ENCODE measurements at places on chromosomes 11 and 22.

- no peak for DNase-seq
Measured at GRCh38 chr11:1130276-1131032, 27.3 kb upstream of the MUC5AC start.

GRCh38 chr11:114821621-114822412 is 143.5 kb downstream of the NXPE2 start:
- no peak for DNase-seq

GRCh38 chr11:83105168-83105567 is 33.5 kb upstream of the RAB30 start:
- DNase-seq: no peak

GRCh38 chr11:86736291-86737143 is 63.8 kb upstream of the PRSS23 start:
- DNase-seq: no peak

GRCh38 chr11:13465909-13466371 is 2.9 kb upstream of the BTBD10 start:
- DNase-seq: no peak

- no peak for DNase-seq
Measured at GRCh38 chr22:47201186-47201995, 438.9 kb downstream of the TBC1D22A start.

- DNase-seq: no peak
Measured at GRCh38 chr11:121323046-121323607, 30.6 kb downstream of the SC5D start.

- peak; percentile 24 for DNase-seq
Measured at GRCh38 chr22:32796865-32797573, 4.5 kb upstream of the TIMP3 start.

DNA sequence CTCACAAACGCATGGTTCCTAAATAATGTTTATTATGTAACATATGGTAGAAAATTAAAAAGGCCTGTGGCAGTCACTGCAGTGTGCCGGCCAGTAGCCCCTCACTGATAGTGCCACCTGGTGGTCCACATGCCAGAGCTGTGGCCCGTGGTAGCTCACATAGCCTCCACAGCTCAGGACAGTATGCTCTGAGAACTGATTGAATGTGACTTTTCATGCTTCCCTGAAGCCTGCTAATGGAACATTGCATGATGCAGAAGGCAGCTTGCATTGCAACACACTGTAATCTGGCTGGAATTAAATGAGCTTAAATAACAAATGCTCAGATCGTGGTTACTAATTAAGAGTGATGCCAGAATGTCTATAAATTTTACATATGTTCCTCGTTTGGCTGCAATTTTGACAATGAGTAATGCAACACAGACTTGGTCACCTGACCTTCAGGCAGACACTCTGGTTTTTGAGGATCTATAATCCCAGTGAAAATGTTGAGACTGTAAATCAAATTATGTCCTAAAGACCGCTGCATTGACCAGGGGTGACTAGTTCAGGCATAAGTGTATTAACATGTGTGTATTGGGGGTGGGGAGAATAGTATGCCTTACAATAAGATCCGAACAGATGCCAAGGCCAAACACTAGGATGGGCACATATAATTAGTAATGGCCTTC is 566.4 kb downstream of the METTL15 start:
- no peak for DNase-seq

- no peak for DNase-seq
Measured at GRCh38 chr11:103948187-103948763, 88.2 kb upstream of the DDI1 start.

GRCh38 chr11:110026858-110027626 is 66.2 kb upstream of the ZC3H12C start:
- no peak for DNase-seq

GRCh38 chr11:119403021-119403420 is 20.0 kb downstream of the THY1 start:
- no peak for DNase-seq

GRCh38 chr11:128582496-128583366 is 4.6 kb downstream of the ETS1 start:
- DNase-seq: no peak

GRCh38 chr11:130691581-130691980 is 224.7 kb downstream of the SNX19 start:
- no peak for DNase-seq

DNA sequence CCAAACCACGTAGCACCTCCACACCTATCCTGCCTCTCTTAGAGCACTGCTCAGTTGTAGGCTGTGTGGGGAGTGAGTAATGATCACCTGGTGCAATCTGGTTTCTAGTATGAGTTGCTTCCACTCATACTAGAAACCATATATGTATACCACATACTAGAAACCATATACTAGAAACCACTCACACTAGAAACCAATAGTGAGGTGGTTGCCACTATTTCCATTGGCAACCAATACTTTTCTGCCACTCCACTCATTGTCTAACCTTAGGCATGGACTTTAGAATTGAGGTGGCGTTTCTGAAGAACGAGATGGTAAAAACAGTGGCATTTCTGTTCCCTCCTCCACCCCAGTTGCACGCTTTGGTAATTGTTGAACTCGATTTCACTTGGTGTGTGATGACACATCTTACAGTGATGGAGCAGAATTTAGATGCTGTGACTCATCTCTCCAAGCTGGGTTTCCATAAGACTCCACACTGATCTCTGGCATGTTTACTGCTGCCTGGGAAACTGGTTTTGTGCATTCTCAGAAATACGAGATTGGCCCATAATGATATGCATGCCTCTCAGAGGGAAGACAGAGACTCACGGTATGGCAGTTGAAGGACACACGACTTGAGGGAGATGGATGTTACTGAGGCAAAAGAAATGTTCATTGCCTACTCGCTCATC is 82.9 kb downstream of the KIRREL3 start:
- DNase-seq: no peak

- DNase-seq: no peak
Measured at GRCh38 chr11:110838808-110839207, 126.6 kb upstream of the ARHGAP20 start.

DNA sequence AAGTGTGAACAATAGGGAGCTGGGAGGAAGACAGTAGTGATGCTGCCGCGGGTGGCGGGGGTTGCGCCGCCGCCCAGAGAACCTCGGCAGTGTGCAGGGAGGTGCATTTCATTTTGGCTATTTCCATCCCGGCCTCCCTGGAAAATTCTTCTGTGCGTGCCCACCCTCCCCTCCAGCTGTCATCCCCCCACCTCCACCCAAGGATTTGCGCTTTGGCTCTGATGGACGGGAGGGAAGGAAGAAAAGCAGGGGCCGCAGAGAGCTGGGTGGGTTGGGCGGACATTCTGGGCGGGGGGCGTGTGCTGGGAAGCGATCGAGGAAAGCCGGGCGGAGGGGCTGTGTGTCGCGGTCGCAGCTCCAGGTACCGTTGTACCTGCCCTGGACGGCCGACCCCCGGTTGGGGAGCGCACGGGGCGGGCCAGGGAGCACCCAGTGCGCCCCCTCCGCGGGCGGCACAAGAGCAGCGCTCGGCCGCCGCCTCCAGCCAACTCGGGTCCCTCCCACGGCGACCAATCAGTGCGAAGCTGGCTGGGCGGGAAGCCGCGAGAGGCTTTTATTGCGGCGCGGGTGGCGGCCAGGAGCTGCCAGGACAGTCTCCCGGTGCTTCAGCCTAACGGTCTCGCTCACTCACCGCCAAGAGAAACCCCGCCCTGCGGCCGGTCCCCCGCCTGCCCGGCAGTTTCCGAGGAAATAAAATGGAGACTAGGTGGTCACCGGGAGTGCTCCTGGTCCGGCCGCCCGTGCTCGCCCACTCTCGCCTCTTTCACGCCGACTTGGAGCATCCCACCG is 1.6 kb downstream of the NCAM1 start:
- no peak for DNase-seq

DNA sequence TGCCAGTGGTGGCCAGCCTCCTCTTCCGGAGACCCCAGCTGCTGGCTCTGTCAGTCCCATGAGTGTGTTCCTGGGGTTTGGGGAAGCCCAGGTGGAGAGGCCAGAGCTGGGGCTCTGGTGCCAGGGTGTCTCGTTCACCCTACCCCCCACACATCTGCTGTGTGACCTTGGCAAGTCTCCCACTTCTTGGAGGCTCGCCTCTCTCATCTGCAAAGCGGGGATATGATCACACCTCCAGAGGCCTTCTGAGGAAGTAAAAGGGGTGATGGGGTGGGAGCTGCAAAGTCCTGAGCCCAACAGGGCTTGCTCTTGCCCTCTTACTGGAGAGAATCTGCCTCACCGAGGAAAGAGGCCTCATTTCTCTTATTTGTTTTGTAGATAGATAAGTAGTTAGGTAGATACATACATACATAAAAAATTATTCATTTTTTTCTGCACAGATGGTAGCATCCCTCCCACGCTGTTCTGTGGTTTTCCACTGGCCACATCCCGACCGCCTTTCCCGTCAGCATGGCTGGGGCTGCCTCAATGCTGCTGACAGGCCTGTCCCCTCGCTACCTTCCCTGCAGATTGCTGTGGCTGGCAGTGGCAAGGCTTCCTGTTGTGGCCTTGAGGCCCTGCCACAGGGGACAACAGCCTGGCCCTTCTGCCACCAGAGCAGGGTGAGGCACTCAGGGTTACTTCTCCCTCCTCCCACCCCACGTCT is 23.9 kb downstream of the MYO7A start:
- peak; percentile 46 for DNase-seq

GRCh38 chr11:111633248-111633647 is 31.0 kb downstream of the SIK2 start:
- no peak for DNase-seq

DNA sequence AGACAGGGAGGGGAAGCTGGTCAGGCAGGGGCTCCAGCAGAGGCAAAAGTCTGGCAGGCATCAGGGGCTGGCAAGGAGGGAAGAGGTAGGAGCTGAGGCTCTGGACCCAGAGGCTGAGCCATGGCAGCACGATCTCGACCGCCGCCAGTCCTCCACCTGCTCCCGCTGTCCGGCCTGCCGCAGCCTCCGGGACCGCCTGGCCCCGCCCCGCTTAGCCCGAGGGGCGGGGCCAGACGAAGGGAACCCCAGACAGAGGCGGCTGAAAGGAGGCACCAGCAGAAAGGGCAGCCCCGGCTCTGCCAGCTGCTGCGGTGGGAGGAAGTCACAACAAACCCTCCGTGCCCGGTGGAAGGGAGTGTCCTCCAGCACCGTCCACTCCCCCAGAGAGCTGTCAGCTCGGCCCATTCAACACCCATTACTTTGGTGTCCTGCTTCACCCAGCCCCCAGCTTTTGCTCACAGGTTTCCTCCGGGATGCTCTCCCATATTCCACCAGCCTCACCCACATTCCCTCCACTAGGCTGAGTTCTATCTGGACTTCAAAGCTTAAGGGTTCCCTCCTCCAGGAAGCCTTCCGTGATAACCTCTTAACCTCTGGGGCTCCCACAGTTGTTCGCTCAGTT is at the start of gene MFNG:
Gene MFNG, minus strand, starts transcription at position 161 of the 622 bp plus-strand sequence. CDS start 207 bp downstream, outside the sequence.
- DNase-seq: peak; percentile 89

GRCh38 chr22:44365832-44366231 is 53.1 kb upstream of the SHISAL1 start:
- no peak for DNase-seq

- DNase-seq: no peak
Measured at GRCh38 chr11:95584180-95584579, 205.4 kb downstream of the FAM76B start.

GRCh38 chr11:22130462-22131053 is 62.3 kb upstream of the ANO5 start:
- DNase-seq: no peak

DNA sequence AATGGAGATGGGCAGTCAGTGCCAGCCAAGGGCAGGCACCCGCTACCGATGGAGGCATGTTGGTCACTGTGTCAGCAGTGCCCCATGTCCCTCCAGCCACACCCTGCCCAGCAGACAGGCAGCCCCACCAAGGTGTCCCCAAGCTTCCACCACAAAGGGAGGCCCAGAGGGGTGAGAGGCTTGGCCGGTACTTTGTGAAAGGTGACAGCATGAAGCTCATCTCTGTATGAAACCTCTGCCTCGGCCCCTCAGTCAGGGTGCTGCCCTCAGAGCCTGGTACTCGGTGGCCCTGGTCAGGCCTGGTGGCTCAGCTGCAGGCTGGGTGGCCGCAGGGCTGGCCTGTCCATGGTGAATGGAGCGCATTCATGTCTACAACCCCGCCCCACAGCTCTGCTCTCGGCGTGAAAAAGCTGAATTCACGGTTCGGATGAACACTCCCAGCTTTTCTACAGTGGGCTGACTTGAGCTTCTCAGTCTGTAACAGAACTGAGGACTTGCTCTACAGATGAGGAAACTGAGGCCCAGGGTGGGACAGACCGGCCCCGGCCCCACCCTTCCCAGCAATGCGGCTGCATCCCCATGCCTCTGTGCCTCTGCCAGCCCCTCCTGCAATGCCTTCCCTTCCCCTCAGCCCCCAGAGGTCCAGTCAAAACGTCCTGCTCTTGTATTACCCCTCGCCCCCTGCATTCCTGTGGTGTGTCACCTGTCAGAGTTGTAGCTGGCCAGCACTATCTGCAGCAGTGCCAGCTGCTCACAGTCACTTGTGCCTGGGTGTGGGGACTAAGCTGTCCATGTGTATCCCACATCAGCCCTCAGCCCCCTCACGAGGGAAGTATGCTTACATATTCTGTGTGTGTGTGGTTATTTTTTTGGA is 27.7 kb downstream of the RSPH14 start:
- no peak for DNase-seq

DNA sequence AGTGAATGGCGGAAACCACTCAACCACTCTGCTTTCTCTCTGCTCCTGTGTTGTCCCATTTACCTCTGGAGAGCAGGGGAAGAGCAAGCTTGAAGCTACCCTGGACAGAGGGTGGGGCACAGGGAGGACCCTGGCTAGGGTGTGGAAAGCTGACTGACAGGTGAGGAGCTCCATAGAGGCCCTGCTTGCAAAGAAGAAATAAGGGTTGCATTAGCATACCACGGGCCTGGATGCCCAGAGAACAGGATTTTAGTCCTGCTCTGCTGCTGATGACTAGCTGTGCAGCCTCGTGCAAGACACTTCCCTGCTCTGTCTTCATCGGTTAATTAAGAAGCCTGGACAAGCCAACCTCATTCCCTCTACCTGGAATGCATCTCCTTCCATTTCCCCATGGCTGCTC is 135.0 kb downstream of the BUD13 start:
- no peak for DNase-seq

GRCh38 chr11:130462101-130462885 is 13.8 kb downstream of the ADAMTS15 start:
- DNase-seq: no peak

Data from CD4-positive, CD25-positive, alpha-beta regulatory T cell (primary cell).